AG04449 (cell line): ENCODE measurements at places on chromosomes 16 and 17.

GRCh38 chr16:87487361-87487924 is 5.4 kb downstream of the ZCCHC14 start:
- no peak for DNase-seq

DNA sequence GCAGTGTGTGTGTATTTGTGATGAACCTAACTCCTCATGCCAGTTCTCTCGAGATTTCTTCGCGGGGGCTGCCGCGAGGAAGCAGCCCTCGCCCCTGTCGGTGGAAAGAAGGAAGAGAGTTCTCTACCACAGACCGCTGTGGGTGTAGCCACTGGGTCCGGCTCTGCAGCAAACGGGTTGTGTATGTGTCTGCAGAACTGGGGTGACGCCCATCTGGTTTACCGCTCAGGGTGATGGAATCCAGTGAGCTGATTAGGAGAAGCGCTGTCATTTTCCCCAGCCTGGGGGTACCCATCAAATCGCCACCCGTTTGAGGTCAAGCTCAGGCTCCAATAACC is 7.7 kb downstream of the CORO6 start:
- DNase-seq: no peak

GRCh38 chr17:28161311-28161710 is 118.8 kb downstream of the NLK start:
- DNase-seq: no peak

GRCh38 chr16:54938212-54939028 is 7.8 kb downstream of the IRX5 start:
- no peak for DNase-seq

DNA sequence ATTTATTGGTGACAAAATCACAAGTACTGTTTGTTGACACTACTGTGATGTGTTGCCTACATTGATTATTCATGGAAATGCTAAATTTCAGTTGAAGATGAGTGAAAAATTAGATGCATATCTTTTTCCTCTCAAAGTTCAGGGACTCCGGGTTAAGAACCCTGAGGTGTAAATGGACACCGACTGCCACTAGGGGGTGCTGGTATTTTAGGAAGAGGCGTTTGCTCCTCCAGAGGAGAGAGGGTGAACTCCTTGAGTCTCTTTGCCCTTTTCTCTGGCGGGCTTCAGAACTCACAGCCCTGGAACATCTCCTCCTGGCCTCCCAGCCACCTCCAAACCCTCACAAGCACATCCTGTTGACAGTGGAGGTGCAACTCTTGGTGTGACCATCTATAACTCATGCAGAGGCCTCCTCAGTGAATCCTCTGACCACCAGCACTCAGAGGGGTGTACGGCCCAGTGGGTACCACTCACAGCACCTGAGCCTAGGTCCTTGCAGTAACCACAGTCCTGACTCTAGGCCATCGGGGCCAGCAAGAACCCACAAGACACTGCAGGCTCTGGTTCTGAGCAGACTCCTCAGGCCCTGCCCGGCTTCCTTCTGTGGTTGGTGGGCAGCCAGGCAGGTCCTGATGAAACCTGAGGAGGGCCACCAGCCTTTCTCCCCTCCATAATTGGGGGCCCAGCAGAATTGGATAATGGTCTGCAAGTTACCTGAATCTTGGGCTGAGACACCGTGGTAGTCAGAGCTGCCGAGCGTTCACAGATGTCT is 26.2 kb upstream of the PIK3R5 start:
- no peak for DNase-seq

DNA sequence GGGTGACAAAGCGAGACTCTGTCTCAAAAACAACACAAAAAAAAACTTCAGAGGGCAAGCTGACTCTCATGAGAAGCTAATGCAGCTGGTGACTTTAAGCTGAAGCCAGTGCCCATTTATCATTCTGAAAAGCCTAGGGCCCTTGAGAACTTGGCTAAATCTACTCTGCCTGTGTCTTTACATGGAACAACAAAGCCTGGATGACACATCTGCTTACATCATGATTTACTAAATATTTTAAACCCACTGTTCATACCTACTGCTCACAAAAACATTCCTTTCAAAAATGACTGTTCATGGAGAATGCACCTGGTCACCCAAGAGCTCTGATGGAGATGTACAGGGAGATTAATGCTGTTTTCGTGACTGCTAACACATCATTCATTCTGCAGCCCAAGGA is 6.1 kb upstream of the ALOX12 start:
- DNase-seq: no peak

- DNase-seq: no peak
Observed at GRCh38 chr17:10311131-10311530, 61.7 kb downstream of the MYH13 start.

DNA sequence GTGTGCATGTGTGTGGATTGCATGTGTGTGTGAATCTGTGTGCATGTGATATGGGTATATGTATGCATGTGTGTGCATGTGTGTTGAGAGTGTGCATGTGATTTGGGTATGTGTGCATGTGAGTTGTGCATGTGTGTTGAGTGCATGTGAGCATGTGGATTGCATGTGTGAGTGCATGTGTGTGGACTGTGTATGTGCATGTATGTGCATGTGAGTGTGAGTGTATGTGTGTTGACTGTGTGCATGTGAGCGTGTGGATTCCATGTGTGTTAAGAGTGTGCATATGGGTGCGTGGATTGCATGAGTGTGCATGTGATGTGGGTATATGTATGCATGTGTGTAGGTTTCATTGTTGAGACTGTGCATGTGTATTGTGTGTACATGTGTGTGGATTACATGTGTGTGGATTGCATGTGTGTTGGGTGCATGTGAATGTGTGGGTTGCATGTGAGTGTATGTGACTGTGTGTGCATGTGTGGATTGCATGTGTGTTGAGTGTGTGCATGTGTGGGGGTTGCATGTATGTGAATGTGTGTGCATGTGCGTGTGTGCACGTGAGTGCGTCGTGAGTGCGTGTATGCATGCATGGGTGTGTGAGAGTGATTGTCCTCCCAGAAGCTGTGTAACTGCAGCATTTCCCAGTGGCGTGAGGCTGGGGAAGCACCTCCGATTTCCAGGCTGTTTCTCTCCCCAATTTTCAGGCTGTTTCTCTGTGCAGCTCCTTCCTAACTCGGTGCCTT is 19.4 kb downstream of the C1QTNF1 start:
- no peak for DNase-seq

GRCh38 chr17:76191896-76192295 is 48.4 kb downstream of the RNF157 start:
- DNase-seq: no peak

- DNase-seq: no peak
Observed at GRCh38 chr17:6524520-6524919, 31.8 kb downstream of the PITPNM3 start.

- DNase-seq: no peak
Observed at GRCh38 chr17:72397687-72398086, 276.9 kb downstream of the SOX9 start.

- no peak for DNase-seq
Observed at GRCh38 chr17:1947743-1948516, 77.2 kb downstream of the RTN4RL1 start.

GRCh38 chr16:74651841-74652240 is 14.8 kb downstream of the RFWD3 start:
- DNase-seq: no peak

DNA sequence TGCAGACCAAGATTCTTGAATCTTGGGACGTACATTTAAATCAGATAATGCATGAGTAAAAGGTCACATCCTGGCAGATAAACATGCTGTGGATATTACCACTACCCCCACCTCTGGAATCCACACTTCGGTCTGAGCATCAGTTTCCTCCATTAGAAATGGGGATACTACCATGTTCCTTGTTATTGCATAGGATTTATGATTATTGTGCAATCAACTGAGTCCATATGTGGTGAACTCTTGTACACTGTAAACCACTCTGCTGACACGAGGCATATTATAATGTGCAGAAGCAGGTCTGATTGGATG is 108.7 kb downstream of the VAT1L start:
- DNase-seq: no peak

- no peak for DNase-seq
Observed at GRCh38 chr17:77097631-77098180, 43.1 kb upstream of the SEC14L1 start.

GRCh38 chr16:30092373-30093010 is 768 bp upstream of the TBX6 start:
- no peak for DNase-seq

- DNase-seq: no peak
Observed at GRCh38 chr17:82914375-82914774, 74.6 kb upstream of the ZNF750 start.

- no peak for DNase-seq
Observed at GRCh38 chr16:89242795-89243200, 25.3 kb downstream of the ZNF778 start.

DNA sequence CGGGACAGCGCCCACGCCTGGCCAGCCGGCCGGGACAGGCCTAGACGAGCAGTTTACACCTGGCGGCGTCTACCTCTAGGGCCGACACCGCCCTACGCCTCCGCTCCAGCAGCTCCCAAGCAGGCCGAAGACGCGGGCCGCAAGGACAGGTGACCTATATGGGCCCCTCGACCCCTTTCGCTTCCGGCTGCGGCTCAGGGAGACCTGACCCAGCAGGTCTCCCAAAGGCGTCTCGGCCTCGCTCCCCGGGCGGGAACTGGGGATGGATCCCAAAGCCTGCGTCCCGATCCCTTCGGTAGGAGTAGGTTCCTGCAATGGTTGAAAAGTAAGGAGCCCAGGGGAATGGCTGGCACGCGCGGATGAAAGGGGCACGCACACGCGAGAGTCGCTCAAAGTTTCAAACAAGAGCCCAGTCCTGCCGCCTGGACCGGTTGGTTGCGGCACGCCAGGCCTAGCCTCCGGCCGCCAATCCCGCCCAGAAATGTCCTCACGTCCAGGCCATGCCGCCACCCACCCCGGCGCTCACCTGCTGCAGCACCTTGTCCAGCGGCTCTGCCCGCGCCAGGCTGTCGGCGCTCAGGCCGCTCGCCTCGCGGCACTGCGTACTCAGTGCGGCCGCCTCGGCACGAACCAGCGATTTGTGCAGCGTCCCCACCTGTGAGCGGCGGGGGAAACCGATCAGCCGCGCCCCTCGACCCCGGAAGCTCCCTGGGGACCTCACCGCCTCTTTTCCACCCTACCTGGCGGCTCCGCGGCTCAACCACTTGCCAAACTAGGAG is 630 bp downstream of the ESRP2 start:
- DNase-seq: no peak

GRCh38 chr17:74426551-74427047 is 5.3 kb upstream of the GPRC5C start:
- DNase-seq: no peak

DNA sequence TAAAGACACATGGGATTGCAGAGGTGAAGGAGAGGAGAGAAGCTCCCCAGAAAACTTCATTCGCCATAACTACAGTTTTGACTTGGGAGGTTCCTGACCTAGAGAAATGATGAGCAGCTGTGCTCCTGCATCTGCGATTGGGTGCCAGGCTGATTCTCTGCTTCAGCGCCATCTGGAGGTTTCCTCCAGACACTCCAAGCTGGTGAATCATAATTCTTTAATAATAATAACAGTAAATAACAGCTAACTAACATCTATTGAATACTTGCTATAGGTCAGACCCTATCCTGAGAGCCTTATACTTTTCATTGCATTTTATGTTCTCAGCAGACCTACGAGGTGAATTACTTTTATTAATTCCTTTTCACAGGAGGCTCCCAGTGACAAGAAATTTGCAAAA is 575.8 kb downstream of the TOX3 start:
- DNase-seq: no peak

DNA sequence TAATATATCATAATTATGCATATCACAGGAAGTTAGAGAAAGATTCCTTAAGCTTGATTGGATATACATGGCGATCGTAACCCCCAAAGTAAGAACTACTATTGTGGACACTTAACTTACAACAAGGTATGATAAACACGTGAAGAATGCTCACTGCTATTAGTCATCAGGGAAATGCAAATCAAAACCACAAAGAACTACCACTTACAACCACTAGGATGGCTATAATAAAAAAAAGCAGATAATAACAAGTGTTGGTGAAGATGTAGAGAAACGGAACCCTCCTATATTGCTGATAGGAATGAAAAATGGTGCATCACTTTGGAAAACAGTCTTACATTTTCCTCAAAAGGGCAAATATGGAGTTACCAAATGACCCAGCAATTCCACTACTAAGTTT is 265.9 kb downstream of the SLC39A11 start:
- no peak for DNase-seq

- DNase-seq: no peak
Observed at GRCh38 chr17:82041144-82041814, 3.8 kb upstream of the DCXR start.

DNA sequence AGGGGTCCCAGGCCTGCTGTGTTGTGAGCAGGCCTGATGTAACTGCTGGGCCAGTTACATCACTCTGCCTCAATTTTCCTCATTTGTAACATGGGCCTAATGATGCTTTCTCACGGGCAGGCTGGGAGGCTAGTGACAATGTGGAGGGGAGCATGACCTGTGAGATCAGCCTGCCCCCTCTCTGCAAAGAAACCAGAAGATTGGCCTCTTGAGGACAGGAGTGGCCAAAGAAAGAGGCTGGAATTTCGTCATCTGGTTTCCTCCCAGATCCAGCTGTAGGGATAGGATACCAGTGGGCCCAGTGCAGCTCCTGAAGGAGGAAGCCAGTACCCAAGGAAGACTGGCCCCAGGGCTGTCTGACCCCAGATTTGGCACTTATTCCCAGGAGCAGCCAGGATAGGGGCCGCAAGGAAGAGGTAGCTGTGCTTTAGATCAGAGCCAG is 615 bp upstream of the SREBF1 start:
- no peak for DNase-seq
